ENCODE measurements at places on chromosomes 7 and 10.

- DNase-seq, result no peak
These were observed 25.8 kb upstream of the LEP start for GRCh38 chr7:128215281-128215680.

GRCh38 chr10:88418871-88419270 lies 164.2 kb downstream of the RNLS start:
- no peak for DNase-seq

DNA sequence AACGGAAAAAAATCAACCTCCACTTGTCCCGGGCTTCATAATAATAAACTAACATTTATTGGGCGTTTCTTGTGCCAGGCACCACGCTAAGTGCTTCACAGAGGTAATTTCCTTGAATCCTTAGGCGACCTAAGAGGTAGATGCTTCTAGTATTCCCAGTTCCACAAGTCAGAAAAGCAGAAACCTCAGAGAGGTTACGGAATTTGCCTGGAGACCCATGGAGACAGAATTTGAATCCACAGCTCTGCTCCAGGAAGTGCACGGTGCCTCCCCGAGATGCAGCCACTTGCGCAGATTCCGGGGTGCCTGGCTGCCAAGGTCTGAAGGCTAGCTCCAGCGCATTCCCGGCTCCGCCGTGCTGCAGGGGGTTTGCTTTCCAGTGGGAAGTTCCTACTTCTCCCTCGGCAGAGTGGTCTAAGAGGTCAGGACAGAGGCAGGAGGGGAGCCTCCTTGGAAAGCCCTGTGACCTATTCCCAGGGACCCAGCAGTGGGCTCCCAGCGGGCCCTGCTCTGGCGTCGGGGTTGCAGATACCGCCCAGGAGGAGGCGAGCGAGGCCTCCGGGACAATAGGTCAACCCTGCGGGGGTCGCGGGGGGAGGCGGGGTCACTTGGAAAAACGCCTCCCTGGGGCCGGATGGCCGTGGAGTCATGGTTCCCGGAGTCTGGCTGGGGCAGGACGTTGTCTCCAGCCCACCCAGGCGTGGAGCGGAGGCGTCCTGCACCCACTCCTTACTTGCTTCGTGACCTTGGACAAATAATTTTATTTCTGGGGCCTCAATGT lies 10.1 kb upstream of the NKX2-3 start:
- DNase-seq, result no peak

GRCh38 chr7:24283897-24284698 lies at the start of gene NPY:
Gene NPY, plus strand, starts transcription at chr7:24284190. Its CDS starts 1,051 bp downstream, at chr7:24285241.
- peak; percentile 20 for DNase-seq

DNA sequence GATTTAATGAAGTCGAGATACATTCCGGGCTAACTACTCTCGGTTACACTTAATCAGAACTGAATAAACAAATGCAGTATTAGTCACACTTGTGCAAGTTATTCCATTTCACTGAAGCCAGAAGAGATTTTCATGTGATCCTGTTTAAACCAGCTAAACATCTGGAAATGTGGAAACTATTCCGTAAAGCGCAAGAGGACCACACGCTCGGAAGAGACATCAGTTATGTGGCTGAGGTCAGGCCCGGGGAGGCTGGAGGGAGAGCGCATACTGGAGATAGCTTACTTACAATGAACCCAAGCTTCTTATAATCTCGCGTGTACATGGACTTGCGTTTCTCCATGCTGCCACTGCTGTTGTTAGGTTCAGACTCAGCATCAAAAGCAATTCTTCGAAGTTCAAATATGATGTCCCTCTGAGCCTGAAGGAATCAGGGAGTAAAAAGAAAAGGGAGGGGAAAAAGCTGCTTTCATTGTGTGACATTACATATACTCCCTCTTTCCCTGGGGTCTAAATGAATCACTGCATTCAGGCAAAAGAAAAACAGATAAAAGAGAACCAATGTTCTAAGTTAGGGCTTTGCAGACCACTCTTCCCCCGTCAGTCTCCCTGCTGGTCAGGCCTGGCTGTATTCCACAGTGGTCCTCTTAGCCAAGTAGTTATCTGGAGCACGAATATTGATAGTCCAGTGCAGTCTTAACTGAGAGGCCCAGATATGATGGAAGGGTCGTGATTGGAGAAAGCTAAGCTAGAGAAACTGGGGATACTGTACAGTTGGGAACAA lies 237.4 kb downstream of the ELMO1 start:
- no peak for DNase-seq

GRCh38 chr7:22589641-22590201 lies 89.7 kb upstream of the STEAP1B start:
- no peak for DNase-seq

GRCh38 chr10:30750971-30751677 lies 121.6 kb upstream of the LYZL2 start:
- peak; percentile 32 for DNase-seq

DNA sequence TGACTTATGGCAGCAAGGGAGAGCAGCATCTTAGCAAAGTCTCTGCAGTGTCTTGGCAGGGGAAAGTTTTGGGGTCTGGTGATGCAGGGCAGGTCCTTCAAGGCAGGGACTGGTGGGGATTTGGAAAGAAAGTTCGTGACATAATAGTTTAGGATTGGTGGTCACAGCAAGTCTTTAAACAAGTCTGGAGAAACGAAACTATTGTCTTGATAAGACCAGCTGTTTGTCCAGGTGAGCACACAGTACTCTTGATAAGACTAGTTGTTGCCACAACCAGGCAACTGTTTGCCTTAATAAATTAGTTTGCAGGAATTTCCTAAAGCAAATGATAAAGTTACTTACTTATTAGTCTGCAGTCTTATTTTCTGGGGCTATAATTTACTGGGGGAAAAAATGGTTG lies 136.1 kb downstream of the AKR1D1 start:
- DNase-seq, result no peak

DNA sequence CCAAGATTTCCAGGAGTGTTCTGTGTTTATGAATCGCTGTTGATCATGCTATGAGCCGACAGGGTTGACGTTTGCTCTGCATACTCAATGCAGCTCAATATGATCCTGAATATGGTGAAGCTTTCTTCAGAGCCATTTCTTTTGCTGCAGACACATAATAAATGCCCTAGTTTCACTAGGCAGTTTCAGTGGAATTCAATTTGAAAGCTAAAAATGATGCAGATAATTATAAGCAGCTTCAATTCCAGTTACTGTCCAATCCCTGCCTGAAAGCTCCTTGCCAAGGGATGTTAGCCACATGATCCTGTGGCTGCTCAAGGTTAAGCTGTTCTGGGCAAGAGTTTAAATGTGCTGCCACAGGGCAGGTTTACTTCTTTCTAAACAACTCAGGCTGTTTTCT lies 805.6 kb downstream of the NRG3 start:
- no peak for DNase-seq

- DNase-seq, result no peak
These were observed 180.6 kb downstream of the CAMK1D start for GRCh38 chr10:12529976-12530375.

DNA sequence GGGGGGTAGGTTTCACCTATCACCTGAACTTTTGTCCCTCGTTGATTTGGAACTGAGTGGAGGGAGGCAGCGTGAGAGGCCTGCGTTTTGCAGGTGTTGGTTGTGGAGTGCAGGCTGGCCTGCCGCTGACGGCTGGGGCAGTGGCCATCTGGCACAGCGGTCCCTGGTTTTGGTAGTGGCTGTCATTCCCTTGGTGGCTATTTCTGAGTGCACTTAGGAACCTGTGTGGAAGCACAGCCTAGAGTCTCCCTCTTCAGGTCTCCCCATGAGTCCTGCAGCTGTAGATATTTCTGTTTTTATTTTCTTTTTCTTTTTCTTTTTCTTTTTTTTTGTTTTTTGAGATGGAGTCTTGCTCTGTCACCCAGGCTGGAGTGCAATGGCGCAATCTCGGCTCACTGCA lies 129.2 kb downstream of the CUL2 start:
- no peak for DNase-seq

- no peak for DNase-seq
These were observed 93.0 kb downstream of the TNS3 start for GRCh38 chr7:47488969-47489342.

GRCh38 chr7:104442481-104442880 lies 114.1 kb downstream of the LHFPL3 start:
- no peak for DNase-seq

DNA sequence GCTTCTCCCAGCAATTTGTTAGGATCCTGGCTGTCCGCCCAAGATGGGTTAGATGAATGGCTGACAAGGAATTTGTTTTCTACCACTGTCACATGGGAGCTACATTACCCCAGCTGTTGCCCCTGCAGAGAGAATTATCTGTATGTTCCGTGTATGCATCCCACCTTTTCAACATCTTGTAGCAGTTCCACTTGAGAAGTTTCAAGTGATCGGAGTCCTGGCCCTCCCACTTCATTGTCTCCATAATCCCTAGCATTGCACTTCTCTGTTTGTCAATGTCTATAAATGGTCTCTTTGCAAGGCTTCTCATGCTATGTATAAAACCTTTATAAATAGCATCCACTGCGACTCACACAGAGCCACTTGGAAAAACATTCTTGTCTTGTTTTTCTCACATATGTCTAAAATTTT lies 972.5 kb downstream of the CNTNAP2 start:
- no peak for DNase-seq

DNA sequence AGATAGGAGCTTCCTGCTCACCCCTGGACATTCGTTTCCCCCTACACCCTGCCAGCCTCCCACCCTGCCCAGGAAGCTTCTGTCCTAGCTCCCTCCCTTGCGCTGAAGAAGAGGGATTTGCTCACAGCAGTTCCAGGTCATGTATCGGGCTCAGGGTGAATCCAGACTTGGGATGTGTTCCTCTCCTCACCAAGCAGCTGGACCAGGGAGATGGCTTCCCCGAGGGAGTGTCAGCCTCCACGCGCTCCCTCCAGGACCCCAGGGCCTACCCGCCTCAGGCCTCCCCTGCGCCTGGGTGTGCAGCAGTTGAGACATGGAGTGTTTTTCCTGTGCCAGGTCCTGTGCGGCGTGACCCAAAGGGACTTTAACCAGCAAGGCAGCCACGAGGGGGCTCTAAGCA lies 435.6 kb upstream of the FOXK1 start:
- DNase-seq, result no peak

GRCh38 chr10:131514454-131514853 lies 202.9 kb upstream of the TCERG1L start:
- no peak for DNase-seq

- DNase-seq, result no peak
These were observed 3.5 kb downstream of the CHAT start for GRCh38 chr10:49617121-49618020.

GRCh38 chr7:133290676-133291333 lies 37.9 kb downstream of the EXOC4 start:
- DNase-seq, result peak; percentile 34

GRCh38 chr7:75573477-75574019 lies 81.4 kb downstream of the SPDYE5 start:
- DNase-seq, result no peak

DNA sequence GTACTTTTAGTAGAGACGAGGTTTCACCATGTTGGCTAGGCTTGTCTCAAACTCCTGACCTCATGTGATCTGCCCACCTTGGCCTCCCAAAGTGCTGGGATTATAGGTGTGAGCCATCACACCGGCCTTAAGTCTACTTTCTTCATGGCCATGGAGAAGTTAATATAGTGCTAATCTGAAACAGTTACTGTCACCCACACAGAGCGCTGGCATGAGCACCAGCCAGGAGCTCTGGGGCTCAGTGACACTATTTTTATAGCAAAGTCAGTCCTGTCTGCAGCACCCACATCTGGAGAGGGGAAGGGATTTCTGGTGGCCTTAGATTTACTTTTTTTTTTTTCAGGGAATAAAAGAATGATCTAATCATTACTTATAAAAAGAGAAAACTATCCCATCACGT lies 21.3 kb downstream of the DNAJC12 start:
- DNase-seq, result no peak

DNA sequence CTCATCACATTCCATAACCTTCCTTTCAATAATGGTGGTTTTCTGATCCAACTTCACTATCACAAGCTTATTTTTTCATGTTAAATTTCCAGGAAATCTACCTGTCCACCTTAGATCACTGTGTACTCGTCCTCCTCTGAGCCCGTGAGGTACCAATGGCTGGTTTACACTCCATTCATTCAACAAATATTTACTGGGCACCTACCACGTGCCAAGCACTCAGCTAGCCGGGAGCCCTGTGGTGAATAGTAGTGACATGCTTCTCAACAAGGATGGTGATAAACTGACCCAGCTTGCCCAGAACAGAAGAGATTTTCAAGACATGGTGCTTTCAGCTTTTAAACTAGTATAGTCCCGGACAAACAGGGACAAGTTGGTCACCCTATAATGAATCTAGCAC lies 98.2 kb downstream of the FAM204A start:
- DNase-seq, result no peak

GRCh38 chr7:152513861-152514770 lies 78.3 kb upstream of the KMT2C start:
- no peak for DNase-seq

DNA sequence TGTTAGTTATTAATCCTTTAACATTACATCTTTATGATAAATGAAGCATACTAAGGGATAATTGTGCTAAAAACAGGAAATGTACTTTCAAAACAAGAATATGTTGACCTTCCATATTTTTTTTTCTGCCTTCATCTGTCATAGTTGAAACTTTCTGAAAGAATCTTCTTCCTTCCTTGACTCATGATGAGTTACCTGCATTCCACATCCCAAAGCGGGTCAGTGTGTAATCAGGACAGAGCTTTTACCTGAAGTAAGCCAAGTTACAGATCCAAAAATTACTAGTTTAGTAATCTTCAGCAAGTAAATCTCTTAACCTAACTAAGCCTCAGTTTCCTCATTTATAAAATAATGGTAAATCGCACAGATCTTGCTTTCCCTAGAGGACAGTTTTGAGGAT lies 13.4 kb upstream of the ARL4A start:
- no peak for DNase-seq

DNA sequence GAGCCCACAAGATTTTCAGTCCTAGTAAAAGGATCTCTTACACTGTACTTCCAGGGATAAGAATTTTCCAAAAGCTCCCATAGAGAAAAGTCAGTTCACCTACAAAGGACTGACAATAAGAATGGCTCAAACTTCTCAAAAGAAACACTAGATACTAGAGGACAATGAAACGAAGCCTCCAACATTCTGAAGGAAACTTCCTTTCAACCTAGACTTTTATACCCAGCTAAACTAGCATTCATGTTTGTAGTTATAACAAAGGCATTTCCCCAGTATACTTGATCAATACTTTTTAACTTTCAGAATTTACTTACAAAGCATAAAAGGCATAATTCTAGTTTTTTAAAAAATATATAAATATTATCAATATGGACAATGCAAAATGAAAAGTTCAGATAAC lies 41.0 kb upstream of the DNAAF5 start:
- DNase-seq, result no peak

GRCh38 chr10:122689146-122689820 lies 10.4 kb downstream of the C10orf120 start:
- DNase-seq, result no peak
